ENCODE measurements at places on chromosomes 3 and 15. TPM values are rescaled to one million over a fixed set of nuclear protein-coding genes. Genes with fewer than 3 reads are reported as not detected.
A peak's percentile ranks its signal among the peaks of the same experiment; 100 is the strongest.

DNA sequence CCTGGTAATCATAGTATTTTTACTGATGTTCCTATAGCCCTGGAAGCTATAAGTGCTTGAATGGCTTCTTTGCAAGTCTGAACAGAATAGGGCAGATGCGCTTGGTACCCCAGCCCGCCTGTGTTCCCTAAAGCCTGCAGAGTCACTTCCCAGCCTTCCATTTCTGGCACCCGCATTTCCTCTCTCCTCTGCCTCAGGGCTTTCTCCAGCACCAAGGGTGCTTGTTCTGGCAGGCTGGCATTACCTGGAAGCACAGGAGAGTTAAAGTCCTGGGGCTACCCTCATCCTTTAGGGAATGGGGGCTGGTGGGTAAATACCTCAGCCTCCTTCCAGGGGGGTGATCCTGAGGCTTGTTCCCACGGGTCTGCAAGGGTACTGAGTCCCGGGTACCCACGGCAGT, 7.4 kb upstream of the CHRNA3 start:
- H3K27me3 ChIP-seq, result peaks cover 2% of the 10 kb centered on the region
- DNase-seq, result no peak
- H3K4me1 ChIP-seq, result no peaks in the 10 kb centered on the region
- H3K27ac ChIP-seq, result no peak overlapping the region
- H3K36me3 ChIP-seq, result peaks cover 16% of the 10 kb centered on the region
- no peak overlapping the region for H3K4me3 ChIP-seq

SAXO2 gene
- total RNA-seq, result 3.8 TPM

- no peak overlapping the region for H3K27ac ChIP-seq
- no peaks in the 10 kb centered on the region for H3K36me3 ChIP-seq
- peaks cover 16% of the 10 kb centered on the region for H3K4me1 ChIP-seq
- no peak overlapping the region for H3K4me3 ChIP-seq
- DNase-seq, result no peak
Measured at GRCh38 chr3:13424141-13424844, 4.2 kb upstream of the NUP210 start.

CNTN3 gene
- 0.17 TPM for total RNA-seq

- H3K4me1 ChIP-seq, result peaks cover 15% of the 10 kb centered on the region
- H3K36me3 ChIP-seq, result peaks cover 22% of the 10 kb centered on the region
- peaks cover 2% of the 10 kb centered on the region for H3K27me3 ChIP-seq
- DNase-seq, result no peak
Measured at GRCh38 chr3:187265461-187265955, 26.0 kb downstream of the MASP1 start.

PLSCR2 gene
- 0.39 TPM for total RNA-seq

- peaks cover 37% of the 10 kb centered on the region for H3K27me3 ChIP-seq
- no peak overlapping the region for H3K27ac ChIP-seq
- peaks cover 56% of the 10 kb centered on the region for H3K4me1 ChIP-seq
- peak overlapping the region; percentile 78 for H3K4me3 ChIP-seq
- no peaks in the 10 kb centered on the region for H3K36me3 ChIP-seq
Measured at GRCh38 chr3:139538733-139539132, 809 bp downstream of the RBP1 start.

ATP13A5 gene
- not detected for total RNA-seq

GRK7 gene
- total RNA-seq, result not detected

DNA sequence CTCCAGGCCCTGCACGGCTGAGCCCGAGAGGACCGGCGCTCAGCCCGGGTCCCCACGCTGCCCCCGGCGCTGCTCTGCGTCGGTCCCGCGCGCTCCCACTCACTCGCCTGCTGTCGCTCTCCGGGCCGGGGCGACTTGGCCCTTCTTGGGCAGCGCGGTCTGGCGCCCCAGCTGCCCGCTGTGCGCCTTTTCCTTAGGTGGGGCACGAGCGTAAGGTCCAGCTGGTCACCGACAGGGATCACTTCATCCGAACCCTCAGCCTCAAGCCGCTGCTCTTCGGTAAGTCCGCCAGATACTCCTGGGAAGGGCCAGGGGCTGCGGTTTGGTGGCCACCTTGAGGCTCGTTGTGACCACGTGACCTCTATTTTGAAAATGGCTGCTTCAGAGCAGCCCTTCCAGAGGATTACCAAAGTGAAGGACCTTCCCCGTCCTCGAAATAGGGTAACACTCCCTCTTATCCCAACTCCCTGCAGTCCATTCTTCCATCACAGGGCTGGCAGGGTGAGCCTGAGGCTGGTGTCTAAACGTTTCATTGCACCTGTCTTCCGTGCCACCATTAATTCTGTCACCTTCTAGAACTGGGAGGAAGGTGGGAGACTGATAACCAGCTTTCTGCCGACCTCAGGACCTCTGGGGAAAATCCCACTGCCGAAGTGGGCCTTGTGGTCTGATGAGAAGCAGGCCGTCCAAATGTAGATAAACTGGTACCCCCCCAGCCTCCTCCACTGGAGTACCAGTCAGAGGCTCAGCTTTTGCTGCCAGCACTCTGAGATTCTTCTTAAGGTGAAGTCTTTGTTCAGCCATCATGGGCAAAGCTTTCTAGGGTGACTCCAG, 812 bp downstream of the P4HTM start:
- peaks cover 4% of the 10 kb centered on the region for H3K36me3 ChIP-seq
- H3K27me3 ChIP-seq, result no peaks in the 10 kb centered on the region
- peak overlapping the region; percentile 53 for H3K27ac ChIP-seq

ADAMTS9 gene
- total RNA-seq, result 2.6 TPM

- DNase-seq, result no peak
- H3K27ac ChIP-seq, result no peak overlapping the region
- no peaks in the 10 kb centered on the region for H3K4me1 ChIP-seq
- H3K27me3 ChIP-seq, result no peaks in the 10 kb centered on the region
- no peak overlapping the region for H3K4me3 ChIP-seq
Measured at GRCh38 chr3:119098619-119099222, 47.2 kb upstream of the TEX55 start.

DNA sequence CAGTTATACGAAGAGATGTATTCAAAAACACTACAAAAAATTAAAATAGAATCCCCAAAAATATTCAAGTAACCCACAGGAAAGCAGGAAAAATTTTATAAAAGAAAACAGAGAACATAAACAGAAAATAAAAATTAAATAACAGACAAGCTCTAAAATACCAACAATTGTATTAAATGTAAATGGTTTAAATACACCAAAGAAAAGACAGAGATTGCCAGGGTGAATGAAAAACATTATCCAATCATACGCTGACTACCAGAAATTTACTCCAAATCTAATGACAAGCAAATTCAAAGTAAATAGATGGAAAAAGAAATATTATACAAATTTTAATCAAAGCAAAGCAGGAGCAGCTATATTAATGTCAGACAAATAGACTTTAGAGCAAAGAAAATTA, 103.6 kb downstream of the BOC start:
- no peak for DNase-seq
- H3K27me3 ChIP-seq, result no peaks in the 10 kb centered on the region
- no peak overlapping the region for H3K27ac ChIP-seq
- no peak overlapping the region for H3K4me3 ChIP-seq
- peaks cover 50% of the 10 kb centered on the region for H3K36me3 ChIP-seq
